ENCODE measurements at places on chromosomes 11 and 22. TPM values are rescaled to one million over a fixed set of nuclear protein-coding genes. Genes with fewer than 3 reads are reported as not detected.

The SLC6A5 gene
- total RNA-seq, result not detected

The EMID1 gene
- 0.23 TPM for total RNA-seq

The NNMT gene
- total RNA-seq, result 379 TPM

The CASP12 gene
- total RNA-seq, result not detected

The MMP13 gene
- not detected for total RNA-seq

The TESMIN gene
- 4.3 TPM for total RNA-seq

The HIPK3 gene
- total RNA-seq, result 16.7 TPM

The PGR gene
- not detected for total RNA-seq

The EXPH5 gene
- 0.03 TPM for total RNA-seq

The PSMA1 gene
- total RNA-seq, result 200 TPM

The TEX54 gene
- total RNA-seq, result not detected

The LGR4 gene
- 50.3 TPM for total RNA-seq

The ARFIP2 gene
- total RNA-seq, result 57.8 TPM

The GANAB gene
- 252 TPM for total RNA-seq

The CCDC87 gene
- total RNA-seq, result 0.21 TPM

The GGT1 gene
- total RNA-seq, result 110 TPM

The SYT12 gene
- 20.9 TPM for total RNA-seq

The PNPLA3 gene
- total RNA-seq, result 0.94 TPM

The IL18 gene
- 107 TPM for total RNA-seq

The CAPN1 gene
- total RNA-seq, result 113 TPM

The SPON1 gene
- total RNA-seq, result not detected

The C11orf42 gene
- total RNA-seq, result not detected

The ELFN2 gene
- total RNA-seq, result 5.9 TPM

The CNGA4 gene
- 0.07 TPM for total RNA-seq

The OR51B2 gene
- not detected for total RNA-seq

The HOATZ gene
- not detected for total RNA-seq

The FAM181B gene
- total RNA-seq, result 0.07 TPM

The ANO3 gene
- not detected for total RNA-seq

The SERPINH1 gene
- 94.3 TPM for total RNA-seq

The CHRM1 gene
- 0.06 TPM for total RNA-seq
